Stimulated activated CD4-positive, alpha-beta T cell treated with anti-CD3 and anti-CD28 coated beads, Interleukin-15, amount 100 ng/mL, for 48 hours (primary cell): ENCODE measurements at places on chromosomes 4 and X.

GRCh38 chr4:83282049-83282535 is 2.5 kb downstream of the COQ2 start:
- DNase-seq: peak; percentile 11

- no peak for DNase-seq
These were observed 819.6 kb downstream of the NLGN4X start for GRCh38 chrX:5409106-5409505.

- DNase-seq: no peak
These were observed 17.6 kb upstream of the PJA1 start for GRCh38 chrX:69182818-69183380.

DNA sequence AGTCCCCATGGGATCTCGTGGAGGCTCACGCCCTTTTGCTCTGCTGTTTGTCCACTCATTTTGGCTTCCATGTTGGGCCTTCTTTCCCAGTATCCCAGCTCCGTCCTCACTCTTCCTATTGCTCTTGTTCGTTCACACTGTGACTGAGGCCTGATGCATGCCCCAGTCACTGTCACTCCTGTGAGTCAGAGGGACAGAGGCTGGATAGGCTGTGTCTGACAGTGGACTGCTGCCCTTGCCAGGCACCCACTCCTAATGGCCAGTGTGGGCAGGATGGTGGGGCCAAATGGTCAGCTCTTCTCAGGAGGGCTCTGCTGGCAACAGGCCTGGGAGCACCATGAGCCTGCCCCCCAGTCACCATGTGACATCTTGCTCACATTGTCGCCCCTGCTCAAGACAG is 40.0 kb downstream of the HADH start:
- DNase-seq: no peak

DNA sequence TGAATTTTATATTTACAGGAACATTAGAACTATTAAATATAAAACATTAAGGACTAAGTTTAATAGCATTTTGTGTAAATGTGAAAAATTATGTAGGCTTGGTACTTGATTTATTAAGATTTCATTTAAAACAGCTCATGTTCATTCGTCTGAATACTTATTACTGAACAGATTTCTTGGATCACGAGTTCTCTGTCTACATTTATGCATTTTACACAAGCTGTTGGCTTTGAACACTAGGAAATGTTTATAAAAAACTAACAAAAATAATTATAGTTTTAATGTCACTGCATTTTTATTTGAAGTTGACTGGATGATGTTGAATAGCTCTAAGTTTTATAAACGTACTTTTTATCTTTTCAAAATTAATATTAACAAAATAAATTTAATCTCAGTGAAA is 888.7 kb downstream of the CCSER1 start:
- no peak for DNase-seq

DNA sequence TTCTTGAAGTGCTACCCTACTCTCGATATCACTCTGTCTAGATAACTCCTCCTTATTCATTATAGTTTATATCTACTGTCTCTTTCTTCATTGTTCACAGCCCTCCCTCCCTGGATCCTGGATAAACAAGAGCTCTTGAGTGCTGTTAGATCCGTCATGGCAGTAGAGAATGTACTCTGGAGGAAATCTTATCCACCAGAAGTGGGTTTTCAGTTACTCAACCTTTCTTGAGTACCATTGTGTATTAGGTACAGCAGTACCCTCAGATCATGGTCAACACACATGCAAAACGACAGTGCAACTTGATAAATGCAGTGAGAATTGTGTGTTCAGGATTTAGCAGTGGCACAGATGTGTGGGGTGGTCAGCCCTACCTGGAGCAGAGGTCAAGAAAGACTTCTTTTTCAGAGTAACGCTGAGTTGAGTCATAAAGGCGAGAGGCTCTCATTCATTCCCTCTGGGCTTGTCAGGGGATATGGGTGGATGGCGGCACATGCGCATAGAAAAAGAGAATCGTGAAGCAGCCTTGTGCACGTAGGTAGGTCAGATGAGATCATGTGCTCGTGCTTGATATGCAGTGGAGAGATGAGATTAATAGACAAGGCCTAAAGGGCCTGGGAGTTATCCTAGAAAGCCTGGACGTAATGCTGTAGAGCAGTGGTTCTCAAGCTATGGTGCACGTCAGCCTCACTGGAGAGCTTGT is 89.5 kb downstream of the SNX25 start:
- DNase-seq: no peak

GRCh38 chr4:48660347-48660746 is 119.7 kb downstream of the FRYL start:
- no peak for DNase-seq

DNA sequence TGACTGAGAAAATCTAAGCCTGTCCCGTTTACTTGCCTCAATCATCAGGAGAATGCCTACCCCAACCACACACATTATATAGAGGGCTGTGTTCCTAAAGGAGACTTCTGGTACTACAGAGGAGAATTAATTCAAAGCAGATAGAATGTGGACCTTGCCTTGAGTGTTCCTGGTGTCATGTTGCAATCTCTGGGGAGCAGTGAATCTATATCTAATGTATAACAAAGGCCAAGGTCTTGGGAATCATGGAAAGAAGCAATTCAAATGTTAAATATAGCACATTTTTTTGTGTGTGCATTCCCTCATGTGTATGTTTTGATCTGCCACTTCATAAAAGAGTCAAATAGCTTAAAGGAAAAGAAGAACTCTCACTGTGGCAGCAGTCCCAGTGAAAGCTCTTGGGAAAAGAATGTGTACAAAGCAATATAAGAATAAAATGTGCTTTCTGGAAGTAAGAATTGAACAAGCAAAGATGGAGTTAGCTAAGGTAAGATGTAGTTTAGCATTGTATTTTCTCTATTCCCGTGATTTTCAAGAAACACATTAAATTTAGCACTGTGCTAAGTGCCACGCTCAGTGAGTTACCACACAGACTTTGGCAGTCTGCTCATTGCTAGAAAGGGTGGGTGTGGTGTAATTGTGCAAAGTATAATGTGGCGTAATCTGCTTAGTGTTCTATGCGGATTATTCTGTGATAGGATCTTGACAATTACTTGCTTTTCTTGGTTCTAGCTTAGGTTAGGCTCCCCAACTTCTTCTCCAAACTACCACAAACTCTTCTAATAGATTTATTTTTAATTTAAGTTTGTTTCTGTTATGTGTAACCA is 13.7 kb downstream of the ADH6 start:
- no peak for DNase-seq

DNA sequence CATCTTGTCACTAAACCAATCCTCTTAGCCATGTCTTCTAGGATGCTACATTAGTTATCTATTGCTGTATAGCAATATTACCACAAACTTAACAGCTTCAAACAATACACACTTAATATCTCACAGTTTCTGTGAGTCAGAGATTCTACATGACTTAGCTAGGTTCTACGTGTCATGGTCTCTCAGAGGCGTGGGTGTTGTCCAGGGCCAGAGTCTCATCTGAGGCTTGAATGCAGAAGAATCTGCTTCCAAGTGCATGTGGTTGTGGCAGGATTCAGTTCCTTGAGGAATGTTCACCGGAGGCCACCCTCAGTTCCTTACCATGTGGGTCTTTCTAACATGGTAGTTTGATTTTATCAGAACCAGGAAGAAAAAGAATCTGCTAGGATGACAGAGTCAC is 26.4 kb downstream of the PPP1R2C start:
- no peak for DNase-seq

GRCh38 chr4:185532293-185532692 is 3.0 kb downstream of the PDLIM3 start:
- no peak for DNase-seq

GRCh38 chr4:144646523-144647094 is 653 bp downstream of the HHIP start:
- DNase-seq: no peak

DNA sequence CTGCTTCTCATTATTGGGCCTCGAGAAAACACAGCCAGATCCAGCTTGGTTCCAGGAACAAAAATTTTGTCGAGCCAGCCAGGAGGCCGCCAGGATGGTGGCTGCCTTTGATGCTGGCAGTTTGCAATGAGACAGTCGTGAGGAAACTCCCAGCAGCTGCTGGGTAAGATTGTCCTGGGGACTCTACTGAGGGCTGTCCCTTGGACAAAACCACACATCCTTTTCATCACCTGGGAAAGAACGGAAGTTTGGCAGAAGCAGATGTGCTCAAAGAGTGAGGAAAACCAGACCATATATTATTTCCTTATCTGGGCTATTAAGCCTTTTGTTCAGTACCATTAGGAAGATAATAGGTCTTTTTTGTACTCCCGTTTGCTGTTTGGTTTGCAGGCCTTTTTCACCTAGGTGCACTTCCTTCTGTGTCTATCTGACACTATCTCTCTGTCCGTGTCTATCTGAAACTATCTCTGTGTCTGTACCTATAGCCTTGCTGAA is 13.4 kb upstream of the PAPSS1 start:
- no peak for DNase-seq

- no peak for DNase-seq
These were observed 131.4 kb downstream of the CBR4 start for GRCh38 chr4:168878623-168879022.

- DNase-seq: no peak
These were observed 102.9 kb downstream of the SYTL5 start for GRCh38 chrX:38109042-38109898.

GRCh38 chr4:158786955-158787354 is 18.1 kb downstream of the FNIP2 start:
- DNase-seq: no peak

DNA sequence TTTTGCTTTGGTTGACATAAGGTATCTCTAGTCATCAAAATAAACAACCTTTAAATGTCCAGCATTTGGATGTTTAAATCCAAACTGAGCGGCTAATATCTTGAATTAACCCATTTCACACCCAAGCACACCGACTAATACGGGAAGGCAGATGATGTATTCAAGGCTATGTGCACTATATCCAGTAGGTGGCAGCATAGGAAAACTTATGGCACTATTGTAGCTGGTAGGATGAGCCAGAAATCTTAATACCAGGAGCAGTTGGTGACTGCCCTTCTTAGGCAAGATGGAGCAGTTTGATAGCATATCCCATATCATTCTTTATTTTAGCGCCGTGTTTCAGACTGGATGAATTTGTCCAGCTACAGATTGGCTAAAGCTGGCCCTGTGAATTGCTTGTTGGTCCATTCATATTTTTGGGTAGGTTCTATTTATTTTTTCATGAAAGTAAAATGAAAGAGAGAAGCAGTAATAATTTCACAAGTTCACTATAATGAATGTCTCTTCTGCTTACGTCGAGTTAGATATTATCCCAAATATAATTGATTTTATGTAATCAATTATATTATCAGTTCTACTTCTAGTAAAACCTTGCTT is 24.4 kb downstream of the UCHL1 start:
- DNase-seq: peak; percentile 9
